Islet precursor cell (in vitro differentiated cells): ENCODE measurements at places on chromosomes 16 and 17.

GRCh38 chr17:28216052-28216451 lies 102.9 kb upstream of the TMEM97 start:
- no peak for DNase-seq

DNA sequence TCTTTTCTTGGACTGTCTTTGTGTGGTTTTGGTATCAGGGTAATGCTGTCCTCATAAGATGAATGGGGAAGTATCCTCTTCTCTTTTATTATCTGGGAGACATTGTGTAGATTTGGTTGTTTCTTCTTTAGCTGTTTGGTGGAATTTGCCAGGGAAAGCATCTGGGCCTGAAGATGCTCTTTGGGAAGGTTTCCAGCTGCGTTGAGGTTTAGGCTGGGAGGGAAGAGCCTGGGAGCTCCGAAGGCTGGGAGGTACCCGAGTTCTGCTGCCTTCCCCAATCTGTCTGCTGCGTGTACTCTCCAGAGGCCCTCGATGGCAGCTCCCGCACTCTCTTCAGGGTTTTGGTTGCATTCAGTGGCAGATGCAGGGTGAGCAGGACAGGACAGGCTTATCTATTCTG lies 25.6 kb upstream of the CRISPLD2 start:
- no peak for DNase-seq

- no peak for DNase-seq
Measured at GRCh38 chr16:87740441-87740840, 25.3 kb downstream of the KLHDC4 start.

DNA sequence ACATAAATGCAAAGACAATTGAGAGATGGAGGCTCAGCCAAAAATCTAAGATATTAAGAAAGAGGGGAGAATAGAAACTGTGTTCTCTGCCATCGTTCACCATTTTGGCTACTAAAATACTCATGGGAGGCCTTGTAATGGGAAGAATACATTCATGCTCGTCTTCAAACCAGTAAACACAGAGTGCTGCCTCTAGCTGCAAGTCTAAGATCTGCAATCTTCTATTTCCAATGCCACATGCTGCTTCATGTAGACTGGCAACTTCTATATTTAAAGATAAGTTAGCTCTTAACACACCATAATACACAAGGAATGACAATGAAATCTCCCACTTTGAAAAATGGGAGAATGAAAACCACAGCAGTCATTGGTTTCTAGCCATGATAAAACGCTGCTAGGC lies 387.3 kb downstream of the HS3ST3B1 start:
- DNase-seq = no peak

DNA sequence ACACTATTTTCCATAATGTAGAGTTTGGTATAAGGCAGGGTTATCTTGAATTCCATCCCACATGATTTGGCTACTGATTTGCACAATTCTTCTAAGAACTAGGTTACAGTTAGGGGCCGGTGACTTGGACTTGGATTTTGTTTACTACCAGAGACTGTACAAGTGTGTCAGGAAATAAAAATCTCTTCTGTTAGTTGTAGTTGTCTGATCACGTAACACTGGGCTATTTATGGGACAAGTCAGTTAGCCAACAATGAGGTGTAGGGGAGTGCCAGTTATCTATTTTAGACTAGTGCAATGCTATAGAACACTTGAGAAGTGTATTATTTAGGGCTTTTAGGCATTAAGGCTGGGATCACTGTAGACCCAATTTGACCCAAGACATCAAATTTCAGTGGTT lies 39.7 kb upstream of the GHDC start:
- no peak for DNase-seq

DNA sequence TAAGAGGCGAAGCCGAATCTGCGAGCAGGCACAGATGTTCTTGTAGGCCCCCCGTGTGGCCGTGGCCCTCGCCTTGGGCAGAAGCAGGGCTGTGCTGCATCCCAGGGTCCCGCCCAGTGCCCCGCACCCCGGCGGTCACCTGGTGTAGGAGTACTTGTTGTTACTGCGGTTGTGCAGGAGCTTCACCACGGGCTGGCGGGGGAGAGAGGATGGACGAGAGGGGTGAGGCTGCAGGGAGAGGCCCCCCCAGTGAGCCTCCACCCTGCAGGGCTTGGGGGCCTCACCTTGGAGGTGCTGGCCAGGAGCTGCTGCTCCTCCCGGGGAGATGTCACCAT lies 11.4 kb downstream of the ASPHD1 start:
- no peak for DNase-seq

- DNase-seq = no peak
Measured at GRCh38 chr17:13288248-13288647, 270.4 kb upstream of the ELAC2 start.

GRCh38 chr17:37440424-37440823 lies 33.7 kb downstream of the TADA2A start:
- no peak for DNase-seq
